ACHN (cell line): ENCODE measurements at places on chromosomes 6 and 20.

GRCh38 chr6:83132121-83132520 lies 60.9 kb downstream of the PGM3 start:
- no peak for DNase-seq

- no peak for DNase-seq
Measured at GRCh38 chr6:17096096-17096495, 5.8 kb upstream of the STMND1 start.

DNA sequence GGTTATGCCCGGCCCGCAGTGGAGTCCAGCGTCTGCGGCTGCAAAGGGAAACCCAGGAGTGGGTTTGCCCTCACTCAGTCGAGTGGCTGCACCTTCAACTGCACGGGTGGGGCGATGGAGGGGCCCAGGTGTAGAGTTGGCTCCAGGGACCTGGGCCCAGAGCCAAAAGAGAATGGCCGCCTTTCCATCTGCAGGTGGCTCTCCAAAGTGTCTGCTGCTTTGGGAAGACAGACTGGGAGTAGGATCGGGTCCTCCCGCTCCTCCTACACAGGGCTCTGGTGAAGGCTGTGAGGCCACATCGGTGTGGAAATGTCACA lies 80.1 kb downstream of the PTPN1 start:
- no peak for DNase-seq

- DNase-seq, result no peak
Measured at GRCh38 chr6:99490608-99491007, 24.6 kb downstream of the USP45 start.
